ENCODE measurements at places on chromosomes 2 and 18.

GRCh38 chr2:223613017-223613950 is 11.1 kb upstream of the SCG2 start:
- DNase-seq, result no peak

- DNase-seq, result peak; percentile 23
Observed at GRCh38 chr18:79988071-79988450, 302 bp downstream of the TXNL4A start.

DNA sequence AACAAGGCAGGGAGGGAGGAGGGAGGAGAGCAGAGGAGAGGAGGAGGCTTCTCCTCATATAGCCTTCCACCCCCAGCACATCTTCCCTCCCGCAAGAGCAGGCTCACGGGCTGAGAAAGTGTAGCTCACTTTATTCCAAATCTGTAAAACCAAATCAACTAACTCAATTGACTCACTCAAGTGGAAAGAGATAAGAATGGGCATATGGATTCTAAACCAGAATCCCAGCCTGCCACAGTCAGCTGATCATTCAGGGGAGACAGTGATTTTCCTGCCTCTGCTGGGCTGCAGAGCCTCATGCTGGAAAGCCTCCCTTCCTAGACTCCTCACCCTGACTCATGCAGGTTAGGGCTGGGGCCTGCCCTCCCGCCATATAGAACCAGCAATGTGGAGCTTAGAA is 4.2 kb upstream of the TWSG1 start:
- no peak for DNase-seq

DNA sequence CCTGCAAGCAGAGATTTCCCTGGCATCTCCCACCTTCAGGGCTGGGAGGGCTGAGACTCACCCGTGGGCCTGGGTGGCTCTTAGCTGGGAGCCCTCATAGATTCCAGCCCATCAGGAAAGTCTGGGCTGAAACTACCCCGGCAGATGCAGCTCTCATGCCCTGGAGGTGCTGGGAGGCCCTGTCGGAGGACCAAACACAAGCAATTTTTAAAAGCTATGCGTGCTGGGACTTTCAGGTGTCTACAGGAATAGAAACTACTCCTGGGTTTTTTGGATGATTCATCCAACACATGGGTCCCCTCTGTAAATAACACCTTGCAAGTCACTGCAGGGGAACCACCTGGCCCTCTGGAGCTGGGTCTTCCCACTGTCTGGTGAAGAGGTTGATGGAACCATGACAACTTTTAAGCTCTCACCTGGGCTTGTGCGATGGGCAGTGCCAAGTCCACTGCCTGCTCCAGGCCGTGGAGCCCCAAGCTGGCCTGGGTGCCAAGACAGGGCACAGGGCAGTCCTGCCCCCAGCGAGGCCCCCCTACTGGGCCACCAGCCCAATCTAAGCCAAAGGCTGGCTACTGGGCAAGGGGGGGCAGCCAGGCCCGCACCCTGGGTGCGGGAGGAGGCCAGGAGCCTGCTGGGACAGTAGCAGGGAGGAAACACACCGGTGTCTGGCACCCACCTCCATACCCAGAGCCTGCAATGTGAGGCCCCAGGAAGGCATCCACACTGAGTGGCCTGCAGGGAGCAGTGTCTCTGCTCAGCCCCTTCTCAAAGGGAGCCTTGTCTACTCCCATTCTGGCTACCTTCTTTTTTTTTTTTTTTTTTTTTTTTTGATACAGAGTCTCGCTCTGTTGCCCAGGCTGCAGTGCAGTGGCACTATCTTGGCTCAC is 1.1 kb upstream of the GPR55 start:
- DNase-seq, result no peak

- no peak for DNase-seq
Observed at GRCh38 chr18:35437836-35438235, 59.9 kb downstream of the INO80C start.

GRCh38 chr18:76374330-76375281 is 120.4 kb downstream of the ZNF516 start:
- no peak for DNase-seq

DNA sequence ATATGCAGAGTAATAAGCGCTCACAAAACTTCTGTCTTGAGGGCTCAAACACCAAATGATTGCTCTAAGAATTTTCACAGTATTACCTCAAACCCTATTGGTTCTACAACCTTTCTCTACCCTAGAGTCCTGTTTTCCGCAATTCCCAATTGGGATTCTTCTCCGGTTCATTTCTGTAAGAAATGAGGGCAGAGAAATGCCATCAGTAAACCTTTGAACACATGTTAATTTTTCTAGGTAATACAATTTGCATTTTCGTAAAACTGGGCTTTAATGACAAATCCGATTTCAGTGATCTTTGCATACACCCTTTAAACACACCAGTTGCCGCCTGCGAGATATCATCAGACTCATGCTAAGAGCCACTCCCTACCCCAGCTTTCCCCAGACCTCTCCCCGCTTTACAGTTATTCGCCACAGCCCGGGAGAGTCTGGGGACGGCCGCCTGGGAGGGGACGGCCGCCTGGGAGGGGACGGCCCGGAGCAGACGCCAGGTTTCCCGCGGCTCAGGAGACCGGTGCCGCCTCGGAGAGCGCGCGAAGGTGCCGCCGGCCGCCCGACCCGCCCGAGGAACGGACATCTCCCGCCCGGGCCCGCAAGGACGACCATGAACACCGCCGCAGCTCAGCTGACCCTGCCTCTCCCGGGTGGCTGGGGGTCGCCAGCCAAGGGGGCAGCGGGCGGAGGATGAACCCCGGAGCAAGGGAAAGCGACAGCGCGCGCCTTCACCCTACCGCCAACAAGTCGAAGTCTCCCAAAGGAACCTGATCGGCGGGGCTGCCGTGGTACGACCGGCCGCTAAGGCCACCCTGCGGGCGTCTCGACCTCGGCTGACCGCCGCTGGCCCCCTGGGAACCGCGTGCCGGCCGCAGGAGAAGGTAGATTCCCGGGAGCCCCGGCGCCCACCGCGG is 463 bp downstream of the SMC6 start:
- peak; percentile 1 for DNase-seq

GRCh38 chr2:188345831-188346458 is 54.3 kb downstream of the GULP1 start:
- no peak for DNase-seq

DNA sequence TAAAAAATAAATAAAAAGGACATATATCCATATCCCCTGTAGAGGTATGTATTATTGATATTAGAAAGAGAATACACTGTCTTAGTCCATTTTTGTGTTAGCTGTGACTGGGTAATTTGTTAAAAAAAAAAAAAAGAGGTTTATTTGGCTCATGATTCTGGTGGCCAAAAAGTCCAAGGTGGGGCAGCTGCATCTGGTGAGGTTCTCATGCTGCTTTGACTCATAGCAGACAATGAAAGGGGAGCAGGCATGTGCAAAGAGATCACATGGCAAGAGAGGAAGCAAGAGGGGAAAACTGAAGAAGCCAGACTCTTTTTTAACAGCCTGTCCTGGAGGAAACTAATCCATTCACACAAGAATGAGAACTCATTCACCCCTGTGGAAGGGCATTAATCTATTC is 101.6 kb upstream of the MAP4K3 start:
- no peak for DNase-seq

- no peak for DNase-seq
Observed at GRCh38 chr2:130891966-130892365, 55.3 kb downstream of the ARHGEF4 start.

DNA sequence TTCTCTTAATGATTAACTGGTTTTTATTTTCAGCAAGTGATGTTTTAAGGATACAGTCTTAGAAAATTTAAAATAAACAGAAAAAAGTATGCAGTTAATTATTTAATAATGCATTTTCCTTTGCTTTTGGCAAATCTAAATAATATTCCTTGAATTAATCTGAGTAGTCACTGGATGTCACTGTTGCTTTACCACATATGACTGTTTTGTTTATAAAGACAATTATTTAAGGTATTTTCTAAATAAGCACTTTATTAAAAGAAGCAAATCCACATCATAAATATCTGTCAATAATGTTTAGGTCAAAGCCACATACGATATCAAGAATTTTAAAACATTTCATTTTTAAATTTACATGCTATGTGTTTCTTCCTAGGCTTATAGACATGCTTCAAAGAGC is 40.6 kb upstream of the TFPI start:
- DNase-seq, result no peak

DNA sequence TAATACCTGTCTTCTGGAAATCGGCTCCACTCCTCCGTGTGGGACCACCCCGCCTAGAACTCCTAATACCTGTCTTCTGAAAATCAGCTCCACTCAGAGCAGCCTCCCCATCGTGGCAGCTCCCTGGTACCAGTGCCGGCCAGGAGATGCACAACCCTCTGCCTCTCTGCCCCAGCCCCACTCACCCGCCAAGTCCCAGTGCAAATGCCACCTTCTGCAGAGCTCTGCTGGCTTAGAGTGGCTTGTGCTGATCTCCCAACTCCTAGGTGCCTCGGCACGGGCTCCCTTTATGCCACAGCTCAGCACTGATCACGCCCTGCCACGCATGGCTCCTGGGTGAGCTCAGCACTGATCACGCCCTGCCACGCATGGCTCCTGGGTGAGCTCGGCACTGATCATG is 258.5 kb downstream of the HDAC4 start:
- no peak for DNase-seq

GRCh38 chr2:152445791-152446201 is 110.8 kb downstream of the FMNL2 start:
- DNase-seq, result no peak

DNA sequence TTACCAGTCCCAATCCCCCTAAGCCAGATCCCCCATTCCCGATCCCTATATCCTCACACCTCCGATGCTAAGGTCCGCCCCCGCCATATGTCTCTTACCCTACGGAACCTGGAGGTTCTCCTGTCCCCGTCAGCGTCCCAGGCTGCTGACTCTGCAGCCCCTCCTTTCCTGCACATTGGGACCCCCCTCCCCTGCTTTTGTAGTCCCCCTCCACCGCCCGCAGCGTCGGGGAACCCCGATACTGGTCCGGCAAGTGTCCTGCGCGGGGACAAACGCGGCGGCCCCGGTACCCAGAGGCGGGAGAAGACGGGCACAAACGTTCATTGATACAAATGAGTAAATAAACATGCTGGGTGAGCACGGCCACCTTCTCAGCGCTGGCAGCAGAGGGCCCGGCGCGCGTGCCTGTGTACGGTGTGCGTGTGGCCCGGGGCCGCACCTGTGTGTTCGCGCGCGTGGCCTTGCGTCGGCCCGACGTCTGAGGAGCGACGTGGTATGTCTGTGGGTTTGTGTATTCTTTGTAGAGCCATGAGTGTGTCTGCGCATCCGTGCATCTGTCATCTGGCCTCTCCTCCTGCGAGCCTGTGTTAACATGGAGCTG is 2.0 kb upstream of the CYP26B1 start:
- DNase-seq, result no peak

DNA sequence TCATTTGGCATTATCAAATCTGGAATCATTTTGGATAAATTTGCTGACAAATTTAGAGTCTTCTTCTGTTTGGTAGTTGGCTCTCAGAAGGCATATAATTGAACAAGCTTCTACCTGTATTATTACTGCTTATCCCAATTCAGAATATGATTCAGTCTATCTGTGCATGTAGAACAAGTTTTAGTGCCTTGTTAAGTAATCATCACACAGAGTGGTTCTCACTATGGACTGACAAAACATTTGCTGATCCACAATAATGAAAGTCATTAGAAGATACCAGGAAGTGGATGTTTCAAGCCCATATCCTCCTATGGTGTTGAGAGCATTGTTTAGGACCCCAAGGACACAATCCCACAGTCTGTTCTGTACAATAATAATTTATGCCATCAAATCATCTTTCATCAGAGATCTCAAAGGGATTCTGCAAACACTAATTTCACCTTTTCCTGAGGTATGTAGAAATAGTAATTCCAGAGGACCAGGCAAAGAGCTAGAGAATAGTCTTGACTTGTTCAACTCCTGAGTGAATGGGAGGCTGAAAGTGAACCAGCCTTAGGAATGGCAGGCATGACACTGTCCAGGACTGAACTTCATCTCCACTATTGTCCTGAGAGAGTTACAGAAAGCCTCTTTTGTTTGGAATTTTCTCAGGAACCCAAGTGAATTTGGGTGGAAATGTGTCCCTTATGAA is 29.6 kb upstream of the DSC1 start:
- no peak for DNase-seq

DNA sequence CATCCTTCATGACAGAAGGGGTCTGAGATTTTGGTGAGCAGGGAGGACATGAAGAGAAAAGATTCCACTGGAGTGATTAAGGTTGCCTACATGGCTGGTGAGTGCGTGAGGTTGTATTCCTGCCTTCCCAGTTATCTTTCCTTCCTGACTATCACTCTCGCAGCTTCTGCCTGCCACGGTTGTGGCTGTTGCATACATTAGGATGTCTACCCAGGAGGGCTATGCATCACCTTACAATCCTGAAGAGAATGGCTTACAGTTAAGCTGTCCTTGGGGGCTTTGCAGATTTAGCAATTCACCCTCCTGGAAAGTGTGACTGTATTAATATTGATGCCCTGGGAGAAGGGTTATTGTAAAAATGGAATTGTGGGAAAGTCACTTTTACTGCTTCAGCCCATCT is 571.0 kb downstream of the TSN start:
- no peak for DNase-seq

DNA sequence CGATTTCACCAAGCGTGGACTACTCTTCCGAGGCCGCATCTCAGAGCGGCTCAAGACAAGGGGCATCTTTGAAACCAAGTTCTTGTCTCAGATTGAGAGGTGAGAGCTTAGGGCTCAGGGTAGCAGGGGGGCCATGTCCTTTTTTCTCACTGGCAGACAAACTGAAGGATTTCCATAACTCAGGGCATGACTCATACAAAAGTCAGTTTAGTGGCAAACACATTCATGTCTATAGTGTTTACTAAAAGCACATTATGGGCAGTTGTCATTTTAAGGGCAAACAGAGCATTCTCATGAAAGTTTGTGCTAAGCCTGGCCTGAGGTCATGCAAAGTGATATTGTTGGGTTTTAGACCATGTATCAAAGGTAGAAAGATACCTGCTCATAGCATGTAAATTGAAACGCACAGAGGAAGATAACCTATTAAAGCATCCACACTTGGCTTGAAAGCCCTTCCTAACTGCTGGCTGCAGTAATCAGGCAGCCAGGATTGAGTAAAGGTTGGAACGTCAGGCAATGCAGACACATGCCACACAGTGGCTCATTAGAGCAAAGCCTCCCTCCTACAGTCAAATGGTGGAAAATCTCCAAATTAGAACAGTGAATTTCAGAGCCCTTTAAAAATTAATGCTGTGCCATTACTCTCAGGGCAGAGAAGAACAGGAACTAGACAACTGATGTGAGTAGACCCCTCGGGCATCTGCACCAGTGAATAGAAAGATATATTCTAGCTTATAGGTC is 54.2 kb downstream of the HK2 start:
- DNase-seq, result no peak
